ENCODE measurements at places on chromosomes 6 and 20.

DNA sequence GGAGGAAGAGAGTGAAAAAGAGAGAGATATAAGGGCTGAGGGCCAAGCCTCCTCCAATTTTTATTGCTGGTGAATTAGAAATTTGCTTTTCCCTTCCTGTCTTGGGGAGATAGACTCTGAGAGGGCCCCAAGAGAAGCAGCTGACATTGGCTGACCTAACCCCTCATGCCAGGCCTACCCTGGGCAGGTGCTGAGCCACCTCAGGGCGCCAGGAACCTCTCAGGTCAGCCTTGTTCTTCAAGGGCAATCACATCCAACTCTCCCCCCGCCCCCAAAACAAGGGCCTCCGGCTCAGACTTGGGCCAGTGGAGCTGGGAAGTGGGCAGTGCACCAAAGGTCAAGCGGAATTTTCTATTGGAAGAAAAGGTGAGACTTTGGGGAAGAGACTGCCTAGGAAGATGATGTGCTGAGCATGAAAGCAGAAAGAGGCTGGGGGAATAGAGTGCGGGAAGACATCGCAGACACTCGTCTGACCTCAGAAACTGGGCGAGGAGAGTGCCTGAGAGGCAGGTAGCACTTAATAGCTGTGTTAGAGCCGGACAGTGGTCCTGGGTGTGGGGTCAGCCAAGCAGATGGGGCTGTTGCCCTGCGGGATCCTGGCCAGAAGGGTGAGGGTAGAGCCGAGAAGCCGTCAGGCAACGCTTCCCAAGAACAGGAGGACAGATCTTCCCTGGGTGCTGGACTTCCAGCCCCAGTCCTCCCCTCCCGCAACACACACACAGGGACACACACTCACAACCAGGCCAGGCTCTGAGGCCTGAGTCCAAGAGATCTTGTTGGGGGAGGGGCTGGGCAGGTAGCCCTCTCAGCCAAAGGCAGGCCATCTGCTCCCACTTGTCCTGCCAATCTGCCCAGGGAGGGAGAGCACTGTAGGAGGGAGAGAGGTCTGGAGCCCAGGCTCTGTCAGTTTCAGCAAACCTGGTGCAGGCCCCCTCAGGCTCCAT lies 3.7 kb upstream of the FASTKD5 start:
- DNase-seq = no peak

DNA sequence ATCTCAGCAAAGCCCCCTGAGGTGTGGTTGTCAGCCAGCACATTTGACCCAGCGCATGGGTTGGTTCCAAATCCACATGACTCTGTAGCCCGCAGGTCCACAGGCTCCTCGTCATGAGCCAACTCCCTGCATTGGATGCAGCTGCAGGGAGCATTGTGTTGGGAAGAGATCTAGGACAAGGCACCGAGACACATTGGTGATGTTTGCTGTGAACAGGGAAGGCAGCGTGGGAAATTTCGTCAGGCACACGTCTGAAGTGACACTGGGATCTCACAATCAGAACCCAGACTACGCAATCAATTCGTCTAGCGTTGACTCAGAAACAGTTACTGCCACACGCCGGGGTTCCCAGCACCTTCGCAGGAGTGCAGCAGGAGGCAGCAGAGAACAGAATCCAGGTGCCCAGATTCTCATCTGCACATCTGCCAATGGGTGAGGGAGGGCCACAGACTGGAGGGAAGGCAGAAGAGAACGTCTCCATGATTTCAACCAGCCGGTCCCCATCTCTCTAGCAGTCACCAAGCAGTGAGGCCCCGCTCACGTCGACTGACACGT lies 177.0 kb downstream of the TTLL2 start:
- DNase-seq = no peak

GRCh38 chr6:70423189-70424134 lies 10.2 kb downstream of the FAM135A start:
- no peak for DNase-seq

DNA sequence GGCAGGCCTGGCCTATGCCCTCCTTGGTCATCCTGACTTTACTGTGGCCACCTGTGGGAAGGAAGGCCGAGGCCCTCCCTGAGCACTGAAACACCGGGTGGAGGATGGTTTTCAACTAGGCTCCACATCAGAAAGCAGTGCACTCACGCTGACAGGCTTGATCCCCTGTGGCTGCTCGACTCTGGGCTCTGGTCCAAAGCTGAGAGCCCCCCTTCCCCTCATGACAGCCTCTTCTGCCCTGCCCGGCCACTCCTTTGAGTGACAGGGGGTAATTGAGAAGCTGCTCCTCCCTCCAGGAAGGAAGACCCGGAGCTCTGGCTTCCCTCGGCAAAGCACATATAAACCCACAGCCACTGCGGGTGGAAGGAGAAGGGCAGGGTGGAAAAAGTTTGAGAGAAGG lies 43.6 kb downstream of the MUC22 start:
- DNase-seq = no peak

DNA sequence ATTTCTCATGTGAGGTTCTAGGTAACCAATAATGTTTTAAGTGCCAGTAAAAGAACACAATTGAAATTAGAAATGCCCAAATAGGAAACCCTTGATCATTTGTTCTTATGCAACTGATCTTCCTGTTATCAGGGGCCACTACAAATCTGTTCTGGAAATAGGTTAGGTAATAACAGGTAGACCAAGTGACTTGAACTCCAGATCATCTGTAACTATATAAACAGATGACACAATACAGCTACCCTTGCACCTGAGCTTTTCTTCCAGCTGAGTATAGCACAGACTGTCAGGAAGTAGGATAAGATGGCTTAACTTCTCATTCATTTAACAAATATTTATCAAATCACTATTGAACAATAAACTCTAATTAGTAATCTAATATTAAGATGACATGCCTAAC lies 52.5 kb downstream of the MAN1A1 start:
- no peak for DNase-seq

- DNase-seq = no peak
Observed at GRCh38 chr6:161743509-161744178, 469.8 kb upstream of the AGPAT4 start.

GRCh38 chr20:5497556-5497955 lies 180.8 kb upstream of the PROKR2 start:
- DNase-seq = no peak

DNA sequence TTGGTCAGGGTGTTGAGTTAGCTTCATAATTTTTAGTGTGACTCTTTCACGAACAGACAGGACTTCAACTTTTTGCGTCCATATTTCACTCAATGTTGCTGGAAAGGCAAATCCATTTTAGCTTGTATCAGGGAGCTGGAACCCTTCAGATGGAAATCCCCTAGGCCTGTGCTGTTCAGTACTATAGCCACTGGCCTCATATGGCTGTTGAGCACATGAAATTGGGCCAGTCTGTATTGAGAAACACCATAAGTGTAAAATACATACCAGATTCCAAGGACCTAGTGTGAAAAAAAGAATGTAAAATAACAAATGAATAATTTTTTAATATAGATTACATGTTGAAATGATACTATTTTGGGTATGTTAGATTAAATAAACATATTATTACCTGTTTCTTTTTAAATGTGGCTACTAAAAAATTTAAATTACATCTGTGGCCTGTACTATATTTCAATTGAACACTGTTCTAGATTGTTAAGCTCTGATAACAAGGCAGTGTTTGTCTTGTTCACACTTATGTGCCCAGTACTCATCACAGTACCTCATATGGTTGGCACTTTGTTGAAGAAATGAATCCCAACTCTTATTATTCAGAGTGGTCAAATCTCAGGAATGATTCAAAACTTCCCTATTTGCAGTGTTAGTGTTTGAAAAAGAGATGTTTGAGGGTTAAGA lies 34.3 kb downstream of the CTNNBL1 start:
- DNase-seq = no peak

DNA sequence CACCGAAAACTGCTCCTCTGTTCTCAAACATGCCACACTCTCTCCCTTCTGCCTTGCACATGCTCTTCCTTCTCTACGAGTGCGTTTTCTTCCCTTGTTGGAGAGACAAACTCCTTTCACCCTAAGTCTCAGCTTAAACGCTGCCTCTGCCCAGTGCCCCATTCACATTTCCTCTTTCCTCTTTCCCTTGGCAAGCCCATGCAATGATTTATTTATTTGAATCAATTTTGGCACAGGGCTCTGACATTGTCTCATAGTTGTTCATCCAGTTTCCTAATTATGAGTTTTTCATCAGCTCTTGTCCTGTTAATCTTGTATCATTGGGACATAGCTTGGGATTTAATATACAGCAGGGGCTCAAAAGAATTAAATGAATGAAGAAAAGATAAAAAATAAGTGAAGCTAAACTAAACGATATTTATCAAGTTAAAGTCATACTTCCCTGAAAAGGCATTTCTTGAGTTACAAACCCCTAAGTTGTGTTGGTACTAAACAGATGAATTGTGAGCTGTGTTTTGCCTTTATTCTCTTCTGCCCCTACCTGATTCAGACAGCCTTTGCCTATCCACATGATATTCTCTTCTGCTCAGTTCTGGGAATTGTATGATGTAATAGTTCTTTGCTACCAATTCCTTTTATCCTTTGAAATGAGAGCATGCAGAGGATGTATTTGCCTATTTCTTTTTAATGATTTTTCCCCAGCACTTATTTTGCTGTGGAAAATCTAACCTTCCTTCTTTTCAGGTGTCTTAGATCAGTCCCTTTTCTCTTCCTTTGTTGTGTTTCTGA lies 704.4 kb downstream of the UTRN start:
- DNase-seq = no peak

DNA sequence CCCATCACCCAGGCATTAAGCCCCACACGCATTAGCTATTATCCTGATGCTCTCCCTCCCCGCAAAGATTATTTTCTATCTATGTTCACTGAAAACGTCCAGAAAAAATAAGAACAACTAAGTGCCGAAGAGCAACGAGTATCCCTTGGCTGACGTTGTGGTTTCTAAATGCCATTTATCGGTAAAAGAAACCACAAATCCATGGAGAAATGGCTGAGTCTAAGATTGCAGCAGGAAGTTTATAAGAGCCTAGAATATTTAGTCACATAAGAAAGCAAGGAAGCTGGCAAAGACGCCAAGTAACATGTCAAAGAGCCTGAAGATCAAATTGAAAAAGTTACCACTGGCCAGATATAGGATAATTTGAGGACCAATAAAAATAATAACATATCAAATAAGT lies 18.1 kb upstream of the NOX3 start:
- no peak for DNase-seq

GRCh38 chr20:32830437-32830836 lies 10.7 kb downstream of the MAPRE1 start:
- DNase-seq = no peak

GRCh38 chr6:164178679-164179332 lies 764.3 kb downstream of the QKI start:
- no peak for DNase-seq

DNA sequence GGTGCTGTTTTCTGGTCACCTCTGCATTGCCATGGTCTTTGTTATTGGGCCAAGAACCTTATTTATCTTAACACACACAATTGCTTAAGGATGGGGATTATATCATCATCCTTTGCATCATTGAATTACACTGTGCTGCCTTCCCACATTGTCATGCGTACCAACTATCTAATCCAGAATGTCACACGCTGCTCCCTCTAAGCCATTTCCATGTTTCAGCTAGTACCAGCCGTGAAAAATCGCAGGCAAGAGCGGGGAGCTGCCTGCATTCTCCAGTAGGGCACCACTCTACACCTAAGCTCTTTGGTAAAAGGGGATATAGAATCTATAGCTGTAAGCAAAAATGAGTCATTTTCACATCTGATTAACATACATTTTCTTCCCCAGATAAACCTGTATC lies 277.0 kb downstream of the PRL start:
- no peak for DNase-seq

GRCh38 chr6:128432394-128432793 lies 88.0 kb downstream of the PTPRK start:
- no peak for DNase-seq

DNA sequence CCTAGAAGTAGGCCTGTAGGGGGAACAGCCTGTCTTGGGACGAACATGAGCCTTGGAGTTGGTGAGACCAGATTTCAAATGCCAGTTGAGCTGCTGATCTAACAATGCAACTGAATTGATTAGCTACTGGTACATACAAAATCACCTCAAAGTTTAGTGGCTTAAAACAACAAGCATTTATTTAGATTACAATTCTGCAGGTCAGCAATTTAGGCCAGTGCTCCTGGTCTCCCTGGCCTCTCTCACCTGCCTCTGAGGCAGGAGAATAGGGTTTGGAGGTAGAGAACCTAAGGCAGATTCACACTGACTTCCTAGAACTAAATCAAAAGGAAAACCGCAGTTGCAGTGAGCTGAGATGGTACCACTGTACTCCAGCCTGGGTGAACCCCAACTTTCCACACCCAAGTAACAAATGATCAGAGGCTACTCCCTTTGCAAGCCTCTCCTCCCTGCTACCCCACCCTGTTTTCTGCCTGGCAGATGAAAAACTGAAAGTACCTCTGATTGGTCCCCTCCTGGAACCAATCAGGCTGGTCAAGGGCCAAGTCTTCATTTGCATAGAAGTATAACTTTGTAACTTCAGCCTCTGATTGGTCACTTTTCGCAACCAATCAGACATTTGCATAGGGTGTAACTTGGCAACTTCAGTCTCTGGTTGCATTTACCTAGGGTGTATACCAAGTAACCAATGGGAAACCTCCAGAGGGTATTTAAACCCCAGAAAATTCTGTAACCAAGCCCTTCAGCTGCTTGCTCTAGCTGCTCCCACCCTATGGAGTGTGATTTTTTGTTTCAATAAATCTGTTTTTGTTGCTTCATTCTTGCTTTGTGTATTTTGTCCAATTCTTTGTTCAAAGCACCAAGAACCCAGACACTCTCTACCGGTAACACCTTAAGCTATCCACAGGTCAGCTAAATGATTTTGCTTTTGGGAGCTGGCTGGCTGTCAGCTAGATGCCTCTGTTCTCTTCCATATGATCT lies 8.1 kb upstream of the UBR2 start:
- DNase-seq = no peak

DNA sequence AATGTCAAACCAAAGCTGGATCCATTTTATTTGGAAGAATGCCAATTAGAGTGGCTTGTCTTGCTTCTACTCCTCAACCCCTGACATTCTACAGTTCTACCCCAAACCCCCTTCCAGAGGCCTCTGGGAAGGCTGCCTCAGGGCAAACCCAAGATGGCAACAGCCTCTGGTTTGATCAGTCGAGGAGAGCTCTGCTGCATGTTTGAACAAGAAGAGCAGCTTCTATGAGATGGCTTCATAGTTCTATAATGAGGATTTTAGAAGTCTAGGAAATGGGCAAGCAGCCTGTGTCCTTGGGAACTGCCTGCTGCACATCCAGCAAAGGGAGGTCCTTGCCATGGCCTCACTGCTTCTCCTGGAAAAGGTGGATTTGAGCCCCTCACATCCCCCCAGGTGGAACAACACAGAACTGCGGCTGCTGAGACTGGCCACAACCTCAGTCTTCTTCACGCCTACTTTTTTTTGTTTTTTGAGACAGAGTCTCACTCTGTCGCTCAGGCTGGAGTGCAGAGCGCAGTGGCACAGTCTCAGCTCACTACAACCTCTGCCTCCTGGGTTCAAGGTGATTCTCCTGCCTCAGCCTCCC lies 37.9 kb downstream of the ZC3H12D start:
- no peak for DNase-seq
